ENCODE measurements at places on chromosomes 4 and X. TPM values are rescaled to one million over a fixed set of nuclear protein-coding genes. Genes with fewer than 3 reads are reported as not detected.

- DNase-seq, result no peak
Observed at GRCh38 chrX:13048280-13048679, 3.9 kb upstream of the FAM9C start.

DNA sequence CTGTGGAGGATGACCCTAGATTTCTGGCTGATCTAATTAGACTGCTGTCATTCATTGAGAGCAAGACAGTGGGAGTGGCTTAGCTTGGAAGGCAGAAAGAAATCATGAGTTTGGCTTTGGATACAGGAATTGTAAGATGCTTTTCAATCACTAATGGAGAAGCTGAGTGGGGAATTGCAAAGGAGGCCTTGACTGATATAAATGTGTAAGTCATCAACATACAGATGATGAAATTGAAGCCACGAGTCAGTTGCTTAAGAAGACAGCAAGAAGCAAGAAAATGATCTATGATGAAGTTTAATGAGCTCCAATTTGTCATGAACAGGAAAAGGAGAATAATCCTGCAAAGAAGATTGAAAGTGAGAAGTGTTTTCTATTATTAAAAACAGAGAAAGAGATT lies 136.7 kb upstream of the C1QTNF7 start:
- no peak for DNase-seq

- DNase-seq, result no peak
Observed at GRCh38 chr4:100288161-100288560, 97.9 kb upstream of the DDIT4L start.

DNA sequence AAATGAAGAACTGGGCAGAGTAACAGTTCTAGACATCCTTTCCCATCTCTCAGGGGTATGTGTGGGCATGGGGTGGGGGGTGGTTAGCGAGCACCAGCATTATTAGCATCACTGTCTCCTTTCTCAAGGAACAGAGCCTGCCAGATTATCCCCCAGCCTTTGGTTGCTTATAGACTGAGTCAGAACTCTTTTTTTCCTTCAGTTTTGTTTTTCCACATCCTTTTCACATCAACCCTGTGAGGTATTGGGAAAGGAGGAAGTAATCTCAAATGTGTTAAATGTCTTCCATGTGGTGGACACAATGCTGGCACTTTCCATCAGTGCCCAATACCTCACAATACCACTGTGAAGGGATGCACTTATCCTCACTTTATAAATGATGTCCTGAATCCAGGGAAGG lies 3.1 kb upstream of the FGF16 start:
- no peak for DNase-seq

The OPRPN gene
- total RNA-seq, result not detected

All from omental fat pad (tissue), 4 donors.